Neural crest cell (in vitro differentiated cells): ENCODE measurements at places on chromosomes 12 and 14.

GRCh38 chr12:3168223-3169221 is 91.3 kb downstream of the TSPAN9 start:
- DNase-seq, result no peak

- DNase-seq, result no peak
Observed at GRCh38 chr12:42568952-42569915, 20.3 kb downstream of the PRICKLE1 start.

DNA sequence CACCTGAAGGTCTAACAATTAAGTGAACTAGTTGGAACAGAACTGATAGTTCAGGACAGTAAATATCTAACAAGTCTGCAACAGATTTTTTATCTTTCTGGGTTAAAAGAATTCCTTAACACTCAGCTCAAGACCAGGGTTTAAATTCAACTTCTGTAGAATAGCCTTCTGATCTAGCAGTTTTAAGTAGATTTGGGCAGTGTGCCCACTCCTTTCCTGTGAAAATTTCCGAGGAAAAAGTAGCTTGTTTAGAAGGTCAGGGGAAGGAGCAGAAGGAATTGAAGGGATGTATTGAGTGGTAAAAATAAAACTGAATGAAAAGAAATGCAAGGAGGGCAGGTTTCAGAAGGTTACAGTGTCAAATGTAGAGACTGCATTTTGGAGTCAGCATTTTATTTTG is 45.8 kb downstream of the ATL1 start:
- no peak for DNase-seq

DNA sequence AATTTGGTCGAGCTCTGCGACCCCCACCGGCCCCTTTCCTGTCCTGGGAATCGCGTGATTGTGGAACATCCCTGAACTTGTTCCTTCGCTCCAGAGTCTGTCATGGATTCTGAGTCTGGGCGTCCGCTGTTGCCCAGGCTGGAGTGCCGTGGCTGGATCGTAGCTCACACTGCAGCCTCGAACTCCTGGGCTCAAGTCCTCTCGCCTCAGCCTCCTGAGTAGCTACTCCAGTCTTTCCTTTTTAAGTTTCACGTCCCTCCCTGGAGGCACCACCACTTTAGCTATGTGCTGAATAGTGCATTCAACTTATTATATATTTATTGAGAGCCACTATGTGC is 698 bp downstream of the ACOT6 start:
- no peak for DNase-seq

- no peak for DNase-seq
Observed at GRCh38 chr12:119661882-119662281, 6.1 kb upstream of the PRKAB1 start.

DNA sequence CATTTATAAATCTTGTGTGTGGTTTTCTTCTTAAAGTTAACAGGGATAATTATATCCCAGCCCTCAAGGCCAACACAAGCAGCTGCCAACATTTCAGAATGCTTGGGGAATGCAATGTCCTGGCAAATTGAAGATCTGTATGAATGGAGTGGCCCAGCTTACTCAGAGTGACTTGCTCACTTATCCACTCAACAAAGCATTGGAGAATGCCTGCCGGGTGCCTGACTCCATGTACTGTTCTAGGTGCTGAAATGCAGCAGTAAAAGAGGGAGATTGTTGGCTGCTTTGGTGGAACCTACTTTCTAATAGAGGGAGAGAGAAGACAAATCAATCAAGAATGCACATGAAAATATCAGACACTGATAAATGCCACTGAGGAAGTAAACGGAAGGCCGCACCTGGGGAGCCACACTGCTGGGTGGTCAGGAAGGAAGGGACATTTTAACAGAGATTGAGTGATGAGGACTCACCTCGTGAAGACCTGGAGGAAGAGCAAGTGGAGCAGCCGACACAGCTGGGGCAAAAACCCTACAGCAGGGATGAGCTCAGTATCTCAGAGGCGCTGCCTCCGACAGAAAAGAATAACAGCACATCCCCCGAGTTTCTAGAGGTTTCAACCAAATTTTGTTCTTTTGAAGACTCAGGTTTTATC is 61.2 kb upstream of the VASH1 start:
- DNase-seq, result no peak

- DNase-seq, result no peak
Observed at GRCh38 chr14:79083356-79083755, 913.2 kb downstream of the NRXN3 start.

GRCh38 chr12:49161092-49161795 is 27.6 kb downstream of the TUBA1A start:
- DNase-seq, result no peak

DNA sequence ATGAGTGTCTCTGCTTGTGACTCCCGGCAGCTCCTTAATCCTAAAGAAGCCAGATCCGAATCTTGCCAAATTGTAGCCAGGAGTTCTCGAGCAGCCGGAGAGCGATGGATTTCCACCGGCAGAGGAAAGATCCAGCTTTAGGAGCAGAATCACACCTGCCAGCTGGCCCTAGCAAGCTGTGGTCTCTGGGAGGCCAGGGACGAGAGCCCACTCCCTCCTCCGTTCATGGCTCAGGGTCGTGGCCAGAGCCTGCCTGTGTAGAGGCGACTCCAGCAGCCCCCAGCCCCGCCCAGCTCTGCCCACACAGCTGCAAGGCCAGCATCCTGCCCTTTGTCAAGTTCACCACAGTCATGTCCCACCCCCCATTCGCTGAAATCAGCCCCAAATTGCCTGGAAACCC is 121.0 kb downstream of the SCARB1 start:
- no peak for DNase-seq

DNA sequence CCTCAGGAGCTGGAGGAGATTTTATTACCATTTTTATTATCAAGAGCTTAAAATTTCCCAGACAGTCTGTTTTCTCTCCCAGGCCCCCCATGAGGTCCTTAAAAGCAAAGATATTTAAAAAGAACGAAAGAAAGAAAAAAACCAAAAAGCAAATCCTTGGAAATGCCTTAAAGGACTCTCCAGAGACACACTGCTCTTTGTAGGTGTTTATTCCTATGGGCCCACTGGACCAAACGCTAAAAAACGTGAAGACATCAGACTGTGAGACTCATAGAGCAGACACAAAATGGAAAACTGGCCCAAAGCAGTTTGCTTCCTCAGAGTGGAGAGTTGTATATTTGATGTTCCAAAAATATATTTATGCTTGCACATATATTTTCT is 1.2 kb upstream of the NID2 start:
- no peak for DNase-seq

- no peak for DNase-seq
Observed at GRCh38 chr12:61009192-61009591, 1251.0 kb upstream of the USP15 start.

GRCh38 chr12:93766796-93767523 is 89.8 kb downstream of the CRADD start:
- no peak for DNase-seq

GRCh38 chr12:125057708-125058107 is 7.5 kb upstream of the AACS start:
- no peak for DNase-seq

DNA sequence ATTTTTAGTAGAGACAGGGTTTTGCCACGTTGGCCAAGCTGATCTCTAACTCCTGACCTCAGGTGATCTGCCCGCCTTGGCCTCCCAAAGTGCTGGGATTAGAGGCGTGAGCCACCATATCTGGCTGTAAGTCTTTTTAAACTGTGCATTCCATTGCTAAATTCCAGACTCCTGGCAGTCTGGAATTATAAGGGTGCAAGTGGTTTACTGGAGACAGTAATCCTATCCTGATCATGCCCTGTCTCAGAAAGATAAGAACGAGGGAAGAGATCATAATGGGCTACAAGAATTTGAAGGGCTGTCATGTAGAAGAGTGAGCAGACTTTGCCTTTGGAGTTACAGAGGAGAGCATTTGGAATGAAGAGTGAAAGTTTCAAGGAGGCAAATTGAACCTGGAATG is 6.8 kb upstream of the SLC4A8 start:
- no peak for DNase-seq

DNA sequence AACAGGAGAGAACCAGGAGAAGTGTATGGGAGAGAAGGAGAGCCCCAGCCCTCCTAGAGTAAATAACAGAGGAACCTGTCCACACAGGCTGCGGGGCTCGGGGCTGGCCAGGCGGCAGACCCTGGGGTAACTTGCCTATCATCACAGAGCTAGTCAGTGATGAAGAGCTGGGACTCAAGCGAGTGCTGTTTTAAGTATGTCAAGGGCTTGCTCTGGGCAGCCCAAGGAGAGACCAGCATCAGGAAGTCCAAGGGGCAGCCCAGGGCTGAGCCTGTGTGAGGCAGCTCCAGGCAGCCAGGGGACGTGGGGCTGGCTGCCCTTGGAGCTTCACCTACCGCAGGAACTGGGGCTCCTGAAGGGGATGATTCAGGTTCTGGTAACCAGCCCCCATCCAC is 10.0 kb downstream of the VWF start:
- no peak for DNase-seq

DNA sequence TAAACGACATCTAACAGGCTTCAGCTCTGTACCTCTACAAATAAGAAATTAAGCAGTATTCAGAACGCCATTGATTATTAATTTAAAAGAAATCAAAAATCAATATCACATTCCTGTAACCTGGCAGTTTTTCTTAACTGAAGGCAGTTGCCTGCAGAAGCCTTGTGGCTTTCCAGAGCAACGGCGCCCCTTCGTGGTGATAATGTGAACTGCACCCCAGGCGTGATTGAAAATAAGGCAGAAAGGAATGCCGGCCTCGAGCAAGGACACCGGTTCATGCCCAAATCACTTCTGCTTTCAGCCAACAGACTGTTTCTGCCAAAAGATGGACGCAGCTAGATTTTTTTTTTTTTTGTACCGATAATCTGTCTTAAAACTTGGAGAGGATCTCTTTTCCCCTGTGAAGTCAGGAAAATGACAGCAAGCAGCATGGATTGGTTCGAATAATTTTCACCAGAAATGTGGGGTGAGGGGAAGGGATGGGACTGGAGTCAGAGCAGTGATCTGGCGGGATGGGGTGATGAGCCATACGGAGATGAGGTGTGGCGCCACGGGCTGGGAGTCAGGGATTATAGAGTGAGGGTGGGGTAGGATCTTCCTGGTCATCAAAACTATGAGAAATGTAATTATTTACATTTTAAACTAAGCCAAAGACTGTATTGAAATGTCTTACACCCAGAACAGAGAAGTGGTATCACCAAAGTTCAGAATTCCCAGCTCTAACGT is 473.0 kb downstream of the DPF3 start:
- peak; percentile 98 for DNase-seq

DNA sequence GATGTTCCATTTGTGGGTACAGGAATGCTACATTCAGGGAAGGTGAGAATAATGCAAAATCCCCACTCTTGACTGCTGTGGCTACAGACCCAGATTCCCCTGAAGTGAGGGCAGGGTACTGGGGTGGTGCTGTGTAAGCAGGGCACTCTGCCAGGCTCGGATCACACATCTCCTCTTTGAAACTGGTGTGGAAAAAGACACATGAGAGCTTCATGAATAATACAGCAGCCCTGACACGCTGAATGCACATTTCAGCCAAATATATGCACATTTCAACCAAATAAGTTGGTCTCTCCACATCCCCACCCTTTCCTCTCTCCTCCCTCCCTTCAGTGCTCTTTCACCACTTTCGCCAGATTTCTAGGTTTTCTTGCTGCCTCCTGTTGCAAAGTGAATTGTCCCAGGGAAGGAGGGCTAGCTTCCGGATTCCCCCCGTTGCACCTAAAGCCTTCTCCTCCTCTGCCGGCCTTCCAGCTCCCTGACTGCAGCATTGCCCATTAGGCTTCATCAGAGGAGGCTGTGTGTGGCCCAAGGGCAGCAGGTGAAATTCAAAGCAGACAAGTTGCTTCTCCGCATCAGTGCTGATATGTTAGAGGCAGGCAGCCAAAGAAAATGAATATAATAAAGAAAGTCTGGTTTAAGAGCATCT is 118.2 kb upstream of the TMCC3 start:
- DNase-seq, result no peak

GRCh38 chr14:44438936-44439335 is 68.1 kb downstream of the FSCB start:
- DNase-seq, result no peak

- DNase-seq, result no peak
Observed at GRCh38 chr14:100777818-100778525, 47.9 kb upstream of the MEG3 start.

- no peak for DNase-seq
Observed at GRCh38 chr12:114852976-114853529, 169.1 kb upstream of the TBX3 start.

- DNase-seq, result no peak
Observed at GRCh38 chr12:82099216-82099615, 259.0 kb downstream of the CCDC59 start.

DNA sequence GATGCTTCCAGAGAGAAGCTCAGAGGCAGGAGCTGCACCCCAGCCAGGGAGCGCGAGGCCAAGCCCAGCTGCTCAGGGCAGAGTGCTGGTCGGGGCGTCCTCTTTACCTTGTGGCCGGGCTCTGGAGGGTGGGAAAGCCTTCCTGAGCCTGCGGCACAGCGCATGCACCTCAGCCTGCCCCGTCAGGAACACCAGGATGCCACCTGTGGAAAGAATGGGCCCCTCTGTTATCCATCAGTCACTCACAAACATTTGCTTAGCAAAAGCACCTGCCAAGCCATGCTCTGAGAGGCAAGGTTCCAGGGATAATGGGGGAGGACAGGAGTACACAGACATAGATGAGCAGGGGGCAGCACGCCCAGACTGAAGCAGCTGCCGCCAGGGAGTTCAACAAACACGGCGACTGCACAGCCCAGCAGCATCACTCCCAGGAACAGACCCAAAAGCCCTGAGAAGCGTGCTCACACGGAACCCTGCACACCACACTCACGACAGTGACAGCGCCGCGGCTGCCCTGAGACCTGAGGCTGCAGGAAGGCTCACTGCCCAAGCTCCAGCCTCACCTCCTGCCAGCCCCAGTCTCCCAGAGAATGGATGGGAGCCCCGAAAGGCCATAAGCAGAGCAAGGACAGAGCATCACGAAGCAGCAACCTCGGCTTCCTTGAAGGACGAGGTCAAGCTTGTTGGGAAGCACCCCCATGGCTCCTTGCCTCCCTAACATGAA is 21.8 kb downstream of the DHX37 start:
- DNase-seq, result no peak

- DNase-seq, result no peak
Observed at GRCh38 chr12:50742776-50743175, 21.1 kb upstream of the ATF1 start.

- no peak for DNase-seq
Observed at GRCh38 chr14:101476916-101477553, 84.3 kb upstream of the DIO3 start.

- DNase-seq, result no peak
Observed at GRCh38 chr14:68111097-68111852, 291.7 kb downstream of the RAD51B start.

GRCh38 chr12:9808504-9808903 is 18.8 kb upstream of the KLRF1 start:
- no peak for DNase-seq

- no peak for DNase-seq
Observed at GRCh38 chr12:1533205-1533601, 61.2 kb downstream of the FBXL14 start.

DNA sequence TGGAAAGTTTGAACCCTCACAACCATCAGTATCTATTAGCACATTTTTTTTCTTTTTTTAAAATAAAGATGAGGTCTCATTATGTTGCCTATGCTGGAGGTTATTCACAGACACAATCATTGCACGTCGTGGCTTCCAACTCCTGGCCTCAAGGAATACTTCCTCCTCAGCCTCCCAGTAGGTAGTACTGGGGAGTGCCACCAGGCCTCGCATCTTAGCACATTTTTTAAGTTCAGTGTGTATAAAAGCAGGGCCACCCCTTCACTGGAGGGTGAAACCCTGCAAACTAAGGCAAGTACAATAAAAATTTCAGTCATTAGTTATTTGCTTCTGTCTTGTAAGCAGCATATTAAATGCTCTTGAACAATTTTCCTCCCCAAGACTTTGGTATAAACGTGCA is 114.2 kb upstream of the SINHCAF start:
- DNase-seq, result no peak

GRCh38 chr12:225012-225411 is 11.1 kb upstream of the SLC6A12 start:
- no peak for DNase-seq
